NCI-H524 (cell line): ENCODE measurements at places on chromosomes 1 and 21.

- peak; percentile 32 for DNase-seq
Observed at GRCh38 chr1:15148941-15149340, 4.6 kb upstream of the TMEM51 start.

GRCh38 chr1:10989095-10989494 lies 23.4 kb upstream of the TARDBP start:
- DNase-seq = no peak

GRCh38 chr1:102580806-102581205 lies 527.5 kb downstream of the COL11A1 start:
- no peak for DNase-seq

- no peak for DNase-seq
Observed at GRCh38 chr1:219744652-219745469, 132.0 kb upstream of the ZC3H11B start.

DNA sequence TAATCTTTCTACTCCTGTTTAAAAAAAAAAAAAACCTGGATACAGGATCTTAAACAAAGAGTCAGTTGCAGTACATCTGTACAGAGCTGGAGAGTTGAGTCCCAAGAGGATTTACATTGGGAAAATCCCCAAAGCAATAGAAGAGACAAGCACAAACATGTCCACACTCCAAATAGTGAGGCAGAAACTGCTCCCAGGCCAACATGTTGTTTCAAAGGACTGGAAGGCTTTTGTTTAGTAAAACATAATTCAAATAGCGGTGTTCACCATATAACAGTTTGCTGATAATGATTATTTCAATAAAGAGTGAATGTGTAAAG lies 425.4 kb downstream of the ADGRL2 start:
- DNase-seq = peak; percentile 72

- peak; percentile 57 for DNase-seq
Observed at GRCh38 chr1:50271968-50272578, 151.2 kb downstream of the DMRTA2 start.

DNA sequence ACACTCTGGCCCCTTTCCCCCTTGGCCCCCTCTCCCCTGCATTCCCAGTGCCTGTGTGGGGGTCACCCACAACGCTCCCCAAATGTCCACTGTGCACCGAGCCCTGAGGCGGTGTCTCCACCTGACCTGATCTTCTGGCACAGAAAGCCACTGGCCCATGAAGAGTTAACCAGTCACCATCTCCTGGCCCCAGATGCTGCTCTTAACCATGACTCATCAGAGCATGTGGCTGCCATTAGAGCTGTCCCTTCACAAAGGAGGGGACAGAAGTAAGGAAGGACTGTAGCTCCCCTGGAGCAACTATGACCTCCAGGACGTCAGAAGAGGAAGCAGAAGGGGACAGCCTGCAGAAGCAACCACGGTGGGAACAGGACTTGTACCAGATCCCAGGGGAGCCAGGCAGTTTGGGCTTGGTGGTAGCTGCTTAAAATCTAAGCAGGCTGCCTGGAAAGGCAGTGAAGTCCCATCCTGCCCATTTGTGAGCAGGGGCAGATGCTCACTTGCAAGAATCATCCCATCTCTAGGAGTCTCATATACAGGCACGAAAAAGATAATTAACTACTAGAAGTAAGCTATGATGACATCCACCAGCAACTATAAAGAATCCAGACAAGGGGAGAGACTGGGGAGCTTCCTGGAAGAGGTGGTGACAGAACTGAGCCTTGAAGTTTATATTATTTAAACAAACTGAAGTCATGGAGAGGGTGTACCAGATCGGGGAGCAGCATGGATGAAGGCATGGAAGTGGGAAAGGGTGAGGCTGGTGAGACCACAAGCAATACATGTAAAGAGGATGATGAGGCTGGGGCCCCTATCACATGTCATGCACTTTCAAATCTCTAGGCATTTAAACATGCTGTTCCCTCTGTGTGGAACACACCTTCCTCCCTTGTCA lies 1.1 kb upstream of the TTC39A start:
- peak; percentile 65 for DNase-seq

DNA sequence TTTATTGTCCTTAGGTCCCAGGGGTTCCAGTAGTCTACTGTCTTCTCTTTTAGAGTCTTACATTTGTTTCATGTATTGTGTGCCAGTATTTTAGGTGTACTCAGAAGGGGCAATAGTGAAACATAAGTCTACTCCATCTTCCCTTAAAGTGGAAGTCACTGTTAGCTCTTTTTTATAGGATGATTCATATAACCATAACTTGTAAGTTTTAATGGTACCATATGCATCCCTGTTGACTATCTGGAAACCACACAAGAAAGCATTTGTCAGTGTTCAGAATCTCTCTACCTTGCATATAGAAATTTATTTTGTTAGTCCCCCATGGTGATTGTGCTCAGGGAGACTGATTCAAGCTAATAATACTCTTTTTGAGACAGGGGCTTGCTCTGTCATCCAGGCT lies 149.9 kb downstream of the HS2ST1 start:
- no peak for DNase-seq

DNA sequence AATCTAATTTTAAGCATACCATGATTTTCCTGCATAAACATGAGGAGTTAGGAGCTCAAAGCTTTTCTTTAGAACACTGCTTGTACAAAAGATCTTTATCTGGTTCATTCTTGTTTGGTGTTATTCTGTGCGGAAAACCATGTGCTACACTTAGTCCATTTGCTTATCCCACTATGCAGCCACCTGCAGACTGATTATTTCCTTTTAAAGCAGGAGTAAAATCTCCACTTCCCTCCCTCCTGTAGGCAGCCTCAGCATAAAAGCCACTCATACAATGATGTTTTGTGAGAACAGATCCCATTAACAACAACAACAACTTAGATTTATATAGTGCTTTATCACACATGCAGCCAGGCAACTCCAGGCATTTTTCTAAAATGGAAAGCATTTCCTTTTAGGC lies 355.3 kb upstream of the NEGR1 start:
- no peak for DNase-seq

- DNase-seq = peak; percentile 69
Observed at GRCh38 chr1:197356723-197357533, 88.9 kb downstream of the CRB1 start.

DNA sequence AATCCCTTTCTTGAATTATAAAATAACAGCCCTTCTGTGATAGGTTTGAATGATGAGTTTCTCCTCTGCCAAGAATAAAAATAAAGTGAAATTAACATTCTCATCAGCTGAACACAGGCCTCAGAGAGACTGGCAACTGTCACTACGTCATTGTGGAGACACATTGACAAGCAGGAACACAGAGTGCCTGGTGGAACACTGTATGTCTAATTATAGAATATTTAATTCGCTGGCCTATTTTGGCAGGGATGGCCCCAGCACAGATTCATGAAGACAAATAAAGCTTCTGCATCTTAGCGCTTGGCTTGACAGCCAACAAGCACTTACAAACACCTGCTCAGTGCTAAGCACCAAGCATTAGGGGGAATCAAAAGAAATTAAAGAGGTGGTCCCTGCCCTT lies 52.0 kb upstream of the SMYD2 start:
- DNase-seq = no peak

- no peak for DNase-seq
Observed at GRCh38 chr1:17276568-17276967, 27.7 kb downstream of the PADI3 start.

DNA sequence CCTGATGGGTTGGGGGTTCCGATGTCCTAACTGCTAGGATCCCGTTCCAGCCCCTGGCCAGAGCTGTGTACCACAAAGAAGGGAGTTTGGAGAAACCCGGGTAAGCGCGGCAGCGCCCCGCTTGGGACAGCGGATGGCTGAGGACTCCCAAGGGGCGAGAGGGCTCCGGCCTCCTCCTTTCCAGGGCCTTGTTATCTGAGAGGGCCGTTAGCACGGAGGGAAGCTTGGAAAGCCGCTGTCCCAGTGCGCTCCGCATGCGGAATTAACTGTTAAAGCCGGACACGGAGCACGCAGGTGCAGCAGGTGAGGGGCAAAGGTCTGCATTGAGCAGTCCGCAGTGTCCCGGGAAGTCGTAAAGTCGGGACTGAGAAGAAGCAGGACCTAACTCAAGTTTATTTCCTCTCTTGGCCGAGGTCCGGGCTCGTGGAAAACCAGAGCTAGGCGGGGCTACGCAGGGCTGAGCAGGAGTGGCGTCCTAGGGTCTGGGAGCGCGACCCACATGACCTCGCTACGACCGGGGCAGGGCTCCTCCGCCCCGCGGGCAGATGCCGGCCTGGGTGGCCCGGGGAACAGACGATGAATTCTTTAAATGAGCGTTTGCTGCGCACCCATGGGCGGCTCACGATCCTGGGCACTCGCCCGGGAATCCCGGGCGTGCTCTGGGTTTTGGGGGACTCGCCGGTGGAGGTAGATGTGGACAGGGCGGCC lies 4.5 kb downstream of the LHX4 start:
- peak; percentile 42 for DNase-seq

GRCh38 chr1:69499203-69499803 lies 68.4 kb upstream of the LRRC7 start:
- DNase-seq = no peak

GRCh38 chr1:161069731-161070270 lies at the start of gene ARHGAP30:
Gene ARHGAP30 (minus strand): TSS chr1:161069891. CDS start chr1:161069624, 267 bp downstream.
- no peak for DNase-seq

- no peak for DNase-seq
Observed at GRCh38 chr1:20685741-20686140, 24.6 kb upstream of the DDOST start.

DNA sequence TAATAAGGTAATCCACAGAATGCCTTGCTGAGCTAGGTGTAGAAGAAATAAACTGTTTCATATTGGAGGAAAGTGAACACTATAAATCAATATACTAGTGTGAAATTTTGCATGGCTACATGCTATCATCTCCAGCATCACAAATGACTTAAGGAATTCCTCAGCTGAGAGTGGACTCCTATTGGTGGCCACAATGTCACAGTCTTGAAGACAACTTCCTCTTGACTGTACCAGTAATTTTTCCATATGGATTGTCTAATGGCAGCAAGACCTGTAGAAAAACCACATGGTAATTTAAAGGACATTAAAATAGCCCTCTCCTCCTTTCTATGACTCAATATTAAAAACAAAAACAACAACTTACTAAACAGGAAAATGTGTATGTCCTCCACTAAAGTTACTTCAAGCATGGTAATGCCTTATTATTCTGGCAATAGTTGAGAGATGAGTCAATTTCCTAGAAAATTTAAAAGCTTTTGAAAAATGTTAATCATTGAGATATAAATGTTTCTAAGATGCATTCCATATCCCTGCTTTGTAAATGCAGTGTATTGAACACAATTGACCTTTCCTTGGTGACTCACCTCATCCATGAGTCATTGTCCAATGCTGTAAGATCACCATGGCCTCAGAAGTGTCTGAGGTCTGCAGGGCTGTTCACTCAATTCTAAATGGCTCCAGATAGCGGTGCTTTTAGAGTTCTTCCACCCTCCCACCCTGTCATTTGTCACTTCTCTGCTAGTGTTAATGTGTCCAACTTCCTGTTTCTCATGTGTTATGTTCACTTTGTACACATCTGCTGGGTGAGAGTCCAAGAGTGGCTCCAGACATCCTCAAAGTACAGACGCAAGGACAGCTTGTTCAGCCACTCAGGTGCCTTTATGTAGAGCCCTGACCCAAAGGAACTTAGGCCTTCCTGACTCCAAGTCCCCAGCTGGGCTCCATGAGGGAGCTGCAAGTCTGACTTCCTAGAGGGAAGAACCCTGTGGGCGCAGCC lies 32.8 kb upstream of the DNASE2B start:
- no peak for DNase-seq

DNA sequence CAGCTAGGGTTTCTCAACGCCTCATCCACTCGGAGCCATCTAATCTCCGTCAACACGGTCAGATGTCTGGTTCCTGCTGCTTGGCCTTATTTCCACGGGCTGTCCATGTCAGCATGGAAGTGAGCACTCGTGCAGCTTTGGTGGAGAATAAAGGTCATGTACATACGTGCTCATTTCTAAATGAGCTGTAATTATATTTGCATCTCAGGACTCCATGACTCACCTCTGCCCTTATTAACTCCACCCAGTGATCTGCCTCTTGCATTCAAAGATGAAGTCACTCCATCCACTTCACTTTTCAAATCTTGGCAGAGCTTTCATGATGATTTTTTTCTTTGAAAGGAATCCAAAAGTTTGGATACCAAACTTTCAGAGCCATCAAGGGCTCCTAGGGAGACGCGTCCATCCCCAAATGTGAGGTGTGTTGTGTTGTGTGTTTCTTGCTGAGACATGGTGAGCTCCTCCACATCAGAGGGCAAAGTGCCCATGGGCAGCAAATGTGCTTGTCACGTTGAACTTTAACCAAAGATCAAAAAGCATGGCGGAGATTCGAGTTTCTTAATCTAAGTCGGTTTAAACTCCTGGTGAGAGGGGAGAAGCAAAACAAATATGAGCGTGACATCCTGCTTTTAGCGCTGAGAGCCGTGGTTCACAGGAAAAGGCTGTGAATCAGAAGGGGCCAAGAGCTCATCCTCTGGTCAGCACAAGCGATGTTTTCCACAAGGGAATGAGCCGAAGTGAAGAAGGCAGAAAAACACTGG lies 68.6 kb upstream of the ERRFI1 start:
- no peak for DNase-seq

GRCh38 chr1:200673952-200674823 lies 4.5 kb upstream of the DDX59 start:
- no peak for DNase-seq

DNA sequence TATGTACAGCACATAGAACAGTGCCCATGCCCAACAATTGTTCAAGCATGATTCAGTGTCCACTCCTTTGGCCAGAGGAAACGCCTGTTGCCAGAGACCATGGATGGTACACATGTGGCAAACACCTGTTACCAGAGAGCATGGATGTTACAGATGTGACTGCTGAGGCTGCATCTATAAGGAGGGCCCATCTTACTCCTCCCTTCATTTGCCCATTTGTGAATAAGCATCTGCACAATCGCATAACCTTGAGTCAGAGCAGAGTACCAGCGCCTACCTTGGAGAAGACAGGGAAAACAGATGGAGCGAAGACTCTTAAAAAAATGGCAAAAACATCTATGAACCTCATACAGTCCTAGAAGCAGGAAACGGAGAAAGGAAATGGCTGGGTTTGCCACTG lies 36.6 kb upstream of the CACHD1 start:
- no peak for DNase-seq

DNA sequence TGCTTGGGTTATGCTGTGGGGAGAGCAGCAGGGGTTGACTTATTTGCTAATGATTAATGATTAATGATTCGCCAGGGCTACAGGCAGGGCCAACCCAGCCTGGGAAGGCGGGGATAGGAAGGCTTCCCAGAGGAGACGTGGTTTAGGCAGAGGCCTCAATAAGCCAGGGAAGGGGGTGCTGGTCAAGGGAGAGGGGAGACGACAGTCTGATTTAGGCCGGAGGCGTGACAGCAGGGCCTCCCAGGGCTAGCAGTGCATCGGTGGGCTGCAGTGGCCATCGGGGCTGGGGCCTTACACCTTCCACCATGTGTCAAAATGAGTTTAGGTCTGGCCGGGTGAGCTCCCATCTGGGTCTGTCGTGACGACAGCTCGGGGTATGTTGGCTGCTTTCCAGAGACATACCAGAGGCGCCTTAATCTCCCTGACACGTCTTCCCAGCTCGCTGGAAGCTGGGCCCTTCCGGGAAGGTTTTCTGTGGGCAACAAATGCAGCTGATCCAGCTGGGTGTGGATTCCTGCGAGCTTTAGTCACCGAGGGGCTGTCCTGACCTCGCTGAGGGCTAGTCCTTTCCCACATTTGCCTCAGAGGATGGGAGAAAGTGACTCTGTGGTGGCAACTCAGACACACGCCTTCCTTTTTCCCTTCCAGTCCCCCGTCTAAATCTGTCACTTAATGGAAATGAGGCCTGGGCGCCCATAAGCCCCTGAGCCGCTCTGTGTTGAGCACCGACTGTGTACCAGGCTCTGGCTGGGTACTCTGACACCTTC lies 3.7 kb upstream of the SLC1A7 start:
- DNase-seq = peak; percentile 97

GRCh38 chr1:11822091-11822490 lies 16.1 kb downstream of the CLCN6 start:
- DNase-seq = no peak

- no peak for DNase-seq
Observed at GRCh38 chr21:38436341-38436740, 61.9 kb downstream of the ERG start.
